ENCODE measurements at places on chromosomes 7 and 10.

GRCh38 chr10:118729641-118730258 is 25.0 kb downstream of the CACUL1 start:
- DNase-seq = no peak

- DNase-seq = no peak
Measured at GRCh38 chr10:13633689-13634088, 46.9 kb downstream of the PRPF18 start.

DNA sequence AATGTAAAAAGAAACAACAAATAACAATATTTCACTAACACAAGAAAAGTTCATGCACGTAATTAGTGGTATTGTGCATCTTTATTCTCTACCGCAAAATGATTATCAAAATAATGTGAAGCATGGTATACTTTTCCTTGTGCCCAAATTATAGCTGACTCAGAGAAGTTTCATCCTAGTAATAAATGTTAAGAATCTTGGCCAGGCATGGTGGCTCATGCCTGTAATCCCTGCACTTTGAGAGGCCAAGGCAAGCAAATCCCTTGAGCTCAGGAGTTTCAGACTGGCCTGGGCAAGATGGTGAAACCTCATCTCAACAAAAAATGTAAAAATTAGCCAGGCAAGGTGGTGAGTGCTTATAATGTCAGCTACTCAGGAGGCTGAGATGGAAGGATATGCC is 105.0 kb downstream of the KMT2C start:
- DNase-seq = no peak

DNA sequence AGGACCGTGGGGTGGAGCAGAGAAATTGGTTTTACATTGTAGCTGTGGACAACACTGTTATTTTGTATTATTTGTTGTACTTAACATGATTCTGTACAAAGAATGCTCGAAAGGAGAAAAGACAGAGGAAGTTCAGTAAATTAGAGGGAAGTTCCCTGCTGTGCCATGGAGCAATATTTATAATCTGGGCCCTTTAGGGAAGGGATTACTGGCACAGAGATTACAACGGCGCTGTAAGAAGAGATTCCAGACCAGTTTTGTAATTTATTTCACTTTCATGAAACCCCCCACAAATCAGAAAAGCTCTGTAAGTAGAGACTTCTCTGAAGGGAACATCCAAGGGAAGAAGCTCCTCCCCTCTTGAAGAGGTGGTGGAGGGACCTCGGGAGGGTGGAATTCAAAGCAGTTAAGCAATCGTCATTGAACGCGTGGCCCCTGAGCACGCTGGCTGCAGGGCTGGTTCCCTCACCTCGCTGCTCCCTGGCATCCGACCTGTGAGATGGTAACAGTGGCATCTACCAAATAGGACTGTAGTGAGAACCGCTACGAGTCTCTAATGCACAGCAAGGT is 113.5 kb downstream of the KLF6 start:
- no peak for DNase-seq

- DNase-seq = no peak
Measured at GRCh38 chr7:23662124-23662983, 17.6 kb upstream of the FAM221A start.

GRCh38 chr10:34707656-34708055 is 107.4 kb downstream of the PARD3 start:
- no peak for DNase-seq

DNA sequence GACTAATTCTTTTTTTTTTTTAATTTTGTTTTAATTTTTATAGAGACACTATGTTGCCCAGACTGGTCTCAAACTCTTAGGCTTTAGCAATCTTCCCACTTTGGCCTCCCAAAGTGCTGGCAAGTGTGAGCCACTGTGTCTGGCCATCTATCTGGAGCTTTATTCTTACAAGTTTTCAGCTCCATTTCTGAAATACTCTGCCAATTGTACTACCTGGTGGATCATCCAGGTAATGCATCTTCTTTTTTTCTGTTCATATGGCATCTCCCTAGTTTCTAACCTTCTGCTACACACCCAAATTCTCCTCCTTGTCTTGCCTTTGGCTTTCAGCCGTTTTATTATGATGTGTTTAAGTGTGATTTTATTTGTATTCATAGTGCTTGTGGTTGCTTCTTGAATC is 40.2 kb downstream of the ZNF365 start:
- DNase-seq = no peak

DNA sequence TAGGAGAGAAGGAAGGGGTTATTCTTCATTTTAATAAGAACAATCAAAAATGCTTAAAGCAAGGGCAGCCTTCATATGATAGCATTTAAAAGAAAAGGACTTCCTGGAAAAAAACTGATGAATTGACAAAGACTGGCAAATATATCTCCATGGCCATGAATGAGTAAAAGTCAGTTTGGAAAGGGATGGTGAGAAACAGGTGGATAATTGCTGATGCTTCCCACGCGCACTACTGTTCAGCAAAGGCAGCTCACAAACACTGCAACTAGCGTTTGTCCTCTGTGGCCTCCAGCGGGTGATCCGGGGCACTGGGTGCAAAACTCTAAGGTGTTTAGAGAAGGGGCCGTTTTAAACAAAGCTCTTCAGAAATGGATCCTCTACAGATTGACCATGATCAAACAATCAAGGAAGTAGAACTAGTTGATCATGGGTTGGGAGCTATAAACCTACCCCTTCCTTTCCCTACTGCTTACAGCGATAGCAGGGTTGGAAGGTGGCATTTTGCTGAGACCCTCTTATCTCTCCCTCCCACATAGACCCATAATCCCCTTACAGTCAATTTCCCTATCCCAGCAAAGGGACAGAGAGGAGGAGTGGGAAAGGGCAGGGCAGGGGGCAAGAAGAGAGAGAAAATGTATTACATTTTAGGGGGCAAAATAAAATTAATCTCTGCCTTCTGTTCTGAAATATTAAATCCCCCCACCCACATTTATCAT is 53.8 kb downstream of the SMURF1 start:
- no peak for DNase-seq

DNA sequence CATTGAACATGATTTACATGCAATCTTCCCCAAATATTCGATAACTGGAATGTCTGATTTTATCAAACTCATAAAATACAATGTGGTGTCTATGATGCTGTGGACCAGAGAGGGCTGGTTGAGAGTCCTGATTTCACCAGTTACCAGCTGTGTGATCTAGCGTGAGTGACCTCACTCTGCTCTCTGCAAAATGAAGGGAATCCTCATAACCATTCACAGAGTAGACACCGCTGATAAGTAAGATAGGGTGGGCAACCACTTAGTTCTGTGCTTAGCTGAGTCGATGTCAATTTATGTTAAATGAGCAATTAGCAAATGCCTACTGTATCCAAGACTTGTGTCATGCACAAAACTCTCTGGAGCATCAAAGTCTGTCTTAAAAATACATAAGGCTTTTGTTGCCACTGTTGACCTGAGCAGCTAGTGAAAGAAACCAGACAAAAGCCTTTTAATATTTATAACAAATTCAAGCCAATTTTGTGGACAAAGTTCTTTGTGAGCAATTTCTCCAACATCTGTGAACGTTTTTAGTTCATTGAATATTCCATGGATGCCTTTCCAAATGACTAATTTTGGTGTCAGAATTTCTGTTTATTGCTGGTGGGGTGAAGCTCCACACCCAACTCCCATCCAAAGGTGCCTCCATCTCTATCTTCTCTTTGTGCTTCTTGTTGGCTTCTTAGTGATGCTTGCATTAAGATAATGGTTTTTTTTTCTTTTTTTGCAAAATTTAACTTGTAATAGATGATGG is 314.2 kb downstream of the ADRA2A start:
- no peak for DNase-seq

- no peak for DNase-seq
Measured at GRCh38 chr10:78313636-78314035, 280.0 kb downstream of the RPS24 start.

DNA sequence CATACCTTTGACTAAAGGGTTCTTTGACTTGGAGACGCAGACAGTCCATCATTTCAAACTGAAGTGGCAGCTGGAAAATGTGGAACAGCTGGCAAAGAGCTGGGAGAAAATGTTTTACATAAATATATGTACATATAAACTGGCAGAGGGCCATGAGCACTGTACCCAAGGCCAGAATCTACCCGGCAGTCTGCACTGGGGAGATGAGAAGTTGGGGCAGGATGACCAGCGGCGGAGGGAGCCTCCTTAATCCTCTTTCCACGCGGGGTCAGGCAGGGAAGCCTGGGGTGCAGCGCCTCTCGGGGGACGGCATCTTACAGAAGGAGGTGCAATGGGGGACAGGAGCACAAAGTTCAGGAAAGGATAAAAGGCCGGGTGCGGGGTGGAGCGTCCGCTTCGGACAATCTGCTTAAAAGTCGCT is 1.3 kb downstream of the GLI3 start:
- DNase-seq = no peak

- no peak for DNase-seq
Measured at GRCh38 chr10:90968328-90969081, 47.6 kb upstream of the ANKRD1 start.

DNA sequence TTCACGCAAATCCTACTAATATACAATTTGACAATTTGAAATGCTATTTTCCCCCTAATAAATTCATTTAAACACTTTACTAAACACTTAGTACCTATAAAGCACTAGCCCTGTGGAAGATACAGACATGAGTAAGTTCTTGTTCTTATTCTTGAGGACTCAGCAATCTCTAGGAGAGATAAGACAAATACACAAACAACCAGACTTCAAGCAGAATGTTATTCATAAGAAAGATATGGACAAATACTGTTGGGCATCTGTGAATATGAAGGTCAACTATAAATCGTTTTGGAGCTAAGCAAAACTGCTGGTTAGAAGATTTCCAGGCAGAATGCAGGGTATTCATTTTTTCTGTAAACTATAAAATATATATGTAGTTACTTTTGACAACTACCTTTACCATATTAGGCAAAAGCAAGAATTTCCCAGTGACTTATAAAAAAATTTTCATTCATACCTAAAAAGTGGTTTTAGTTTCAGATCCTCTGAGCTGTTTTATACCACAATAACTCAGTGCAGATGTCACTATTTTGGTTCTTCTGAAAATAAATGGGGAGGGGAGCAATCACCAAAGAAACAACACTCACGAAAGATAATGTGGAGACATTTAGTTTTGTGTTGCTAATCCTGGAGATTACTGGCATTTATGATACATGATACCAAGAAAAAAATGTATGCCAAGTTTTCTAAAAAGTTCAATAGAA is 3.8 kb downstream of the VPS41 start:
- no peak for DNase-seq

DNA sequence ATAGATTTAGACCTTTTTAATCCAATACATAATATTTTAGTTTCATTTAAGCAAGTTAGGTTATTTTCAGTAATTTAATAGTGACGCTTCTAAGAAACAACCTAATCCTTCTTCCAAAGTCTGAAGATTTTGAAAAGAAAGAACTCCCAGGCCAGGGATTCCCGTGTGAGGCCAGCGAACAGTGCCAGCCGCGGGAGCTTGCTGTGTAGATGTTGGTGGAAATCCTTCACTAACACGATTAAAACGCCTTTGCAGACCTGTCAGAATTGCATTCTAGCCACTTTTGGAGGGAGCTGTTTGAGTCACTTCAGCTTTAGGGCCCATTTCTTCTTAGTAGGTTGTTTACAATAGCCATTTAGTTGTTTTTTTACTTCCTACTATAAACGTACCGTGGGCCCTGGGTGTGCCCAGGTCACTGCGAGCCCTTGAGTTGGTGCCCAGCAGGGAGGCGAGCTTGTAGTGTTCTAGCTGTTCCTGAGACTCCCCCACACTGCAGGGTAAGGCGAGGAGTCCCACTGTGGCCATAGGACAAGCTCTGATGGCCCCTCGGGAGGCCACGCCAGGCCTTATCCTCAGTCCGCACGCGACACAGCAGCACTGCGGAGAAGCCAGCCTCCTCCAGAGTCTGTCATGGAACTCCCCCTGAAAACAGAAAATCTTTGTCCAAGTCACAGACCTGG is 32.3 kb downstream of the PPP2R2D start:
- no peak for DNase-seq

- DNase-seq = no peak
Measured at GRCh38 chr10:3215153-3215775, 42.7 kb upstream of the PITRM1 start.

- no peak for DNase-seq
Measured at GRCh38 chr10:111298031-111298430, 221.2 kb downstream of the ADRA2A start.

DNA sequence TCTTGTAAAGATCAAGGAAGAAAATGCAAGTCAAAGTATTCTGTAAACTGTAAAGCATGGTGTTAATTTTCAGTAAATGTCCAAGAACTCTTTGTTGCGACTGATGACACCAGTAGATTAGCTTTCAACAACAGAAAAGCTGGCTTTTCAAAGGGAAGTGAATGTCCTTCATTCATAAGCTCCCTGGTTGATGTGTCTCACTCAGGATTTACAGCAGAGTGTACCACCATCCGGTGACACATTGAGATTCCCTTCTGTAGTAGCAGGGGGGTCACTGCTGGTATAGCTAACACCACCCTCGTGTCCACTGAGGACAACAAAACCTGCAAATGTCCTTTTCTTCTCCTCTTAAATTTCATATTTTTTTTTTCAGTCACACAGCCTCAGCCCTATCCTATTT is 253.4 kb downstream of the SORCS1 start:
- no peak for DNase-seq

GRCh38 chr10:132414402-132415016 is 17.5 kb downstream of the PWWP2B start:
- DNase-seq = no peak

DNA sequence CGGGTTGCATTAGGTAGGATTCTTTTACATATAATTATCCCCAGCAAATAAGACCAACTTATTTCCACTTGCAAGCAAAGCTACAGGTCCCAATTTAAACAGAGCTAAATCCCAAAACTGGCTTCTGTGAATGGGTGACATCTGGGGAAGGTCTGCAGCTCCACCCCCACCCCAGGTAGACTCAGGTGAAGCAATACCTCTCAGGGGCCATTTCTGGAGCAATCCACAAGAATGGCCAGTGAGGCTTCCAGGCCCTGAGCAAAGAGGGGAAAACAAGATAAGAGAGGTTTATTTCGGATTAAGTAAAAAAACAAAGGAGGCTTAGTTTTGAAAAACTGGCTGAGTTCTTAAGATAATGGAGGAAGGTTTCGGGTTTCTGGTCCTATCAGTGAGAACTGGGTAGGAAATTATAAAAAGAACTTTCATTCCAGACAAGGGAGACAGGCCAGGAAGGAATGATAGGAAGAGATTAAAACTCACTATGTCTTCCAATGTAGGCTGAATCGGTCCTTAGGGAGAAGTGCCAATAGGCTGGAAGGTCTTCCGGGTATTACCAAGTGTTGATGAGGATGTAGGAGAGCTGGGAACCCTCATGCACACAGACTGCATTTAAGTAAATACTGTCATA is 25.4 kb downstream of the SH3PXD2A start:
- no peak for DNase-seq
